ENCODE measurements at places on chromosomes 6 and 20.

DNA sequence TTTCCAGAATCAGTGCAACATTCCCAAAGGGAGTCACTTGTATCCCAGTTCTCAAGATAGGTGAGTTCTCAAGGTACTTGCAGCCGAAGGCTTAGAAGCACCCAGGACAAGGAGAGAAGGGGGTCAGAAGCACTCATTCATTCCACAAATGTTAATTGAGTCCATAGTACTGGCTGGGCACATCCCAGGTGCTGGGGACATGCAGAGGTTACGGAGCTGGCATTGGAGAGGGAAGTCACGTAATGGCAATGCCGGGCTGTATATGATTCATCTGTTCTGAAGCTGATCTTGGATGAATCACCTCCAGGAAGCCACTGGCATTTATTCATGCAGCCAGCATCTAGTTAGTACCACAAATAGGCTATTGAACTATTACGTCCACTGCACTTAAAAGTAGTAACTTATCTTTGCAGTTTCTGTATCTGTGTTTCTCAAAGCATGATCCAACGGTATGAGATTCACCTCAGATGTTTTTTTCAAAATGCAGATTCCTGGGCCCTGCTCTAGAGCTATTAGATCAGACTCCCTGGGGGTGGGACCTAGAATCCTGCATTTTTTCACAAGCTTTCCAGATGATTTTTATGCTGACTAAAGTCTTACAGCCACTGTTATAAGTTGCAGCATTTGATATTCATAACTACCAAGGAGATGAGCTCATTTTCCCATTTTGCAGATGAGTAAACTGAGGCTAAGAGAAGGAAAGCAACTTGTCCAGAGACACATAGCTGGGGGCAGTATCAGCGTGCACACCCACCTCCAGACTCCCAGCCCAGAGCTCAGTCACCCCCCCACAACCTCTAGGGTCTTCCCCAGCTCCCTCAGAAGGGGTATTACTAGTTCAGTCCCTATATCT is 44.1 kb upstream of the ID1 start:
- ATAC-seq: peak; percentile 75

GRCh38 chr6:151723152-151723551 is 84.3 kb upstream of the ESR1 start:
- ATAC-seq: no peak

GRCh38 chr20:34883087-34883688 is 6.8 kb downstream of the ACSS2 start:
- ATAC-seq: no peak

- ATAC-seq: no peak
Measured at GRCh38 chr20:19427913-19428312, 215.5 kb downstream of the SLC24A3 start.

DNA sequence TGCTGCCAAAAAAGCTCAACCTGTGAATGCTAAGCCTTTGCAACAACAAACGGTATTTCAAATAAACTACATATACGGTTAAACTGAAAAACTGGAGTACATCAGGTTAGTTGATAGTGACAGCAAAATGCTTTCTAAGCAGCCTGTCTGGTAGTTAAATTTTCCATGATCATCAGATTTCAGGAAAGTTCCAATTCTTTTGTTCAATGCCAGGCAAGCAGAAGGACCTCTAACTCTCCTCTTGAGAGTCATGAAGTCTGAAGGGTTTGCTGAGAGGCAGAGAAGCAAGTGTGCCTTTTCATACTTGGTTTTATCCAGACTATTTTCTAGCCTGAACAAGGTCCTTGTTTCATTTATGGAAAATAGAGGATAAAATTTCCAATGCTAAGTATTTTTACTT is 4.5 kb downstream of the FLRT3 start:
- peak; percentile 31 for ATAC-seq

GRCh38 chr20:11411765-11412164 is 505.9 kb upstream of the BTBD3 start:
- ATAC-seq: no peak

- ATAC-seq: peak; percentile 68
Measured at GRCh38 chr20:38117635-38118034, 47.4 kb downstream of the TGM2 start.

DNA sequence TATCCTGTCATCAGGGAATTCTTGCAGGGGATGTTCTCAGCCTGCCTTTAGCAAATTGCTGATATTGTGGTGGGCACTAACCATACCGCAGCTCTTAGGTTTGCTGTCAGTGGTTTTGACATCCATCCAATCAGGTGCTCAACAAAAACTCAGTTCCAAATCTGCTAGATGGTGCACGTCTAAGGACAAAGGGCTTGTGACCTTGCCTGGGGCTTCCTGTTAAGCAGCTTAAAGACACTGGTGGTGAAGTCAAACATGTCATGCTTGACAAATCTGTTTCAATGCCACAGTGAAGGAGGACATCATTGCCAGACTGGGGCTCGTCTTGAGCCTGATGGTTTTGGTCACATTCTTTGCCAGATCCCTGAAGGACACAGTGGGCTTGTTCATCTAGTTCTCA is 179.8 kb upstream of the NOX3 start:
- ATAC-seq: no peak

DNA sequence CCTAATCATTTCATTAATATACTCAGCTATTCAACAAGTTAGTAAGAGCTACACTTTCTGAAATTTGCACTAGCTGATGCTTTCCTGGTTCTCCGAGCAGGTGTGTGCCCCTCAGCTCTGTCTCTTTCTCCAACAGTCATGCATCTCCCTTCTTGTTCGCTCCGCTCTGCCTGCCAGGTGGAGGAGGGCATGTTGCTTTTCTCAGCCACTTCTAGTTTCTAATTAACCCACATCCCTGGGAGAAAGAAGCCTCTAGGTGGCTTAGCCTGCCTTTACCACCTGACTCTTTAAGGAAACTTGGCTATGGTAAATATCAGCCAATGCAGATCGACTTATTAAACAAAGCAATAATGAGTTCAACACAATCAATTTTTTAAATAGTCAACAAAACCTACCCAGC is 34.2 kb downstream of the LRFN2 start:
- ATAC-seq: no peak

- no peak for ATAC-seq
Measured at GRCh38 chr6:150514806-150515380, 84.8 kb upstream of the PLEKHG1 start.

GRCh38 chr6:152124429-152125074 is 317.1 kb downstream of the ESR1 start:
- ATAC-seq: peak; percentile 87

DNA sequence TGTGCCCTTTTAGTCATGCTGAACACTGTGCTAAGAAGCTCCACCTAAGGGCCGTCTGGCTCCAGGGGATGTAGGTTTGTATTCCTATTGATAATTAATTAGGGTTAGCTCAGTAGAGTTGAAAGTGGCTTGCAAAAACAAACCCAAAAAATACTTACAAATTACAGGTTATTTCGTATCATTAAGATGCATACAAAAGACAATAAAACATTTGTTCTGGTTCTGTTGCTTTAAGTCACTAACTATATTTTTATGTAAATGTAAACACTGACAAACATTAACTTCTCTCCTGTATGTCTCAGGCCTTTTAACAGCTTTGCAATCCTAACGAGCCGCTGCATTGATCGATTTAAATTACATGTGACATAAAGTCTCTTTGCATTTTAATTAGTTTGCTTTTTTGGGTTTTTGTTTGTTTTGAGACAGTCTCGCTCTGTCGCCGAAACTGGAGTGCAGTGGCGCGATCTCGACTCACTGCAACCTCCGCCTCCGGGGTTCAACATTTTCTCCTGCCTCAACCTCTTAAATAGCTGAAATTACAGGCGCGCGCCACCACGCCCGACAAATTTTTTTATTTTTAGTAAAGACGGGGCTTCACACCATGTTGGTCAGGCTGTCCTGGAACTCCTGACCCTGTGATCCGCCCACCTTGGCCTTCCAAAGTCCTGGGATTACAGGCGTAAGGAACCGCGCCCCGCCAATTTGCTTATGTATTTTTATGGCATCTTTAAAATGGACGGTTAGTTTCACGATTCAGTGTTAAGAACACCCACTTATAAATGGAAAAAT is 110.9 kb downstream of the HFE start:
- ATAC-seq: peak; percentile 3

DNA sequence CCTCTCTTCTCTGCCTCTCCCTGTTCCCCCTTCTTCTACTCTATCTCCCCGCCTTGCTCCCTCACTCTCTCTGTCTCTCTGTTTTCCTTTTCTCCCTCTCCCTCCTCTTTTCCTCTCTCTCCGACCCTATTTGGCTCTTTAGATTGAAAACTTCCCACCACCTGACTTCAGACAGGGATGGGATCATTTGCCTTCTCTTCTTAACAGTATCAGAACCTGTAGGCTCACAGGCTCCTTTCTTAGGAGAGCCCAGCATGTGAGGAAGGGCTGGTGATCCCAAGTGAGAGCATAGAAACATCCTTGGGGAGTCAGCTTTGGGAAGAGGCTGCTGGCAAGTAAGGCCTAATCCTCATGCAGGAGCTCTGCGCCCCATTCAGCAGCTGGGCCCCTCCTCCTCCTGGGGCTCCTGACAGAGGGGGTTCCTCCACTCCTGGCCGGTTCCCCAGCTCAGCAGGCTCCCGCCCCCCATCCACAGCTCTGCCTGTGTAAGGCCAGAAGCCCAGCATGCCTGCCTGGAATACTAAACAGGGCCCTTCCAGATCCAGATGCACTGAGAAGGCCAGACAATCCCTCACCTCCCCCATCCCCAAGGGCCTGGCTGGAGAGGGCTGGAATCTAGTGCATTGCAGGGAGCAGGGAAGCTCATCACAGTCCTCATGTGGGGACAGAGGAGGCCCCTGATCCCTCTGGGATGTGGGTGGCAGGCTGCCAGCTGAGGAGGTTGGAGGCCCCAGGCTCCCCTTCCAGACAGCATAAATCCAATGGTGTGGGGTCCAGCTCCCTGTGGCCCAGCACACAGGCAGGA is 93.4 kb downstream of the PTPRT start:
- no peak for ATAC-seq

- ATAC-seq: no peak
Measured at GRCh38 chr6:36791521-36792135, 47.6 kb downstream of the CPNE5 start.

DNA sequence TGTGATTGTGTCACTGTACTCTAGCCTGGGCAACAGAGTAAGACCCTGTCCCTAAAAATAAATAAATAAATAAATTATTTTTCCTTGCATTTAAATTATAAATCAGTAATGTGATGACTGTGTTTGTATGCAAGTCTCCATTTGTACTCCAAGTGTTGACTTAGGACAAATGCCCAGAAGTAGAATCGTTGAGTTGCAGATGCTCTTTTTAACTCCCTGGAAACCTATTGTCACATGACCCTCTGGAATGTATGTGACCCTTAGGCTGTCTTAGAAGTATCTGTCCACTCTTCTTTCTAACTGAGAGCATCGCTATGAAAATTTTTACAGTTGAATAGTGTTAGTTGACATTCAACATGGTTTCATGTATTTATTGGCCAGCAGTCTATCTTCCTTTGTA is 18.8 kb downstream of the OR2A4 start:
- ATAC-seq: no peak

DNA sequence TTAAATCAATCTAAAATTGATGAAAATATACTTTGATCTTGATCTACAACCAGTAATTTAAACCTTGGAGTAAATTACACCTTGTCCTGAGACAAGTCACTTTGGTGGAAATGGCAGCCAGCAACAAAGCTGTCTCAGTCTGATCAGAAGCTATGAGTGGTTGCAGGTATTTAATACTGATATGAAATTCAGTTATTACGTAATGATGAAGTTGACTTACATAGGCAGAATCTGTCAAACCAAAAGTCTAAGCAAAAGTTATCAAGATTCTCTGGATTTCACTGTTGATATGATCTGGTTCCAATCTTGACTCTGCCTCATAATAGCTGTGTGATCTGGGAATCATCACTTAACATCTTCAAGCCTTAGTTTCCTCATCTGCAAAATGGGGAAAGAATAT is 27.6 kb upstream of the GSTA5 start:
- ATAC-seq: no peak

GRCh38 chr6:143136647-143137046 is 76.0 kb downstream of the AIG1 start:
- ATAC-seq: no peak

- ATAC-seq: no peak
Measured at GRCh38 chr6:133157995-133158394, 83.2 kb upstream of the EYA4 start.

DNA sequence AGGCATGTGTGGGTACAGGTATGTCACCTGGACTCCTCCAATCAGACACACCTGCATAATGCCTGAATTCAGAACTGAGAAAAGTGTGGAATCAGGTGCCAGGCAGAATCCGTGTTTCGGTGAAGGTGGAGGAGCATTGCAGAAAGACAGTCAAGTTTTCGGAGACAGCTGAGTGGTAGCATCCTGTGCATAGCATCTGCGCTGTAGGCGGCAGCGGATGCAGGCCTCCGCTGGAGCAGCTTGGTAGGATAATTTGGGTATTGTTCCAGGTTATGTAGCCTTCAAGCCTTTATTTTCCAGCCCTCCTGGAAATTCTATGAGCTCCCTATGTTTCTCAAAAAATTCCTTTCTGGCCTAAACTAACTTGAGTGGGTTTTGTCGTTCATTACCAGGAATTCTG is 15.5 kb upstream of the ARMC2 start:
- no peak for ATAC-seq

GRCh38 chr6:134424165-134424797 is 106.4 kb upstream of the SGK1 start:
- no peak for ATAC-seq

GRCh38 chr6:169724494-169725124 is at the start of gene PHF10:
PHF10 (minus strand) TSS chr6:169724500; CDS start chr6:169723931, 569 bp downstream.
- ATAC-seq: peak; percentile 59

DNA sequence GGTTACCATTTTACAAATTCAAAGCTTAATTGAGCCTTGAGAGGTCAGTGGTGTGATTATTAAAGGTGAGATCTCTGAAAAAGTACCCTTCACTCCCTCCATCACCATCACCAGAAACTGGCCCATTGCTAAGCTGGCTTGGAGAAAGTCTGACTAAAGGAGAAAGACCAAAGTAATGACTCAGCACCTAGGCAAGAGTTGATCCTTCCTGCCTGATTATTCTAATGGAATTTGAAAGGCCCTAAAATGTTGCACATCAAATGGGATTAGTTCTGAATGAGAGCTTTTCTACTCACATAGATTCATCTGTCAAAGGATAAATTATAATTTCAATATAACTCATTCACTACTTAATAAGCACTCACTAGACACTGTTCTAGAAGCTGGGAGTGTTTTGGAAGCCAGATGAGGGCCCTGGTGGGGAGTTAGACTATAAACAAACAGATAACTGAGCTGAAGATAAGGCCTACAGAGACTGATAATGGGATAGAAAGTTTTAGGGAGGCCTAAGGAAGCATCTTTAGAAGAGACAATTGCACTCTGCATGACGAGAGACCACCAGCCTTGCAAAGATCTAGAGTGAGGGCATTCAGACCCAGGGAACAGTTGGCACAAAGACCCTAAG is 366.7 kb downstream of the SYNE1 start:
- ATAC-seq: peak; percentile 56

DNA sequence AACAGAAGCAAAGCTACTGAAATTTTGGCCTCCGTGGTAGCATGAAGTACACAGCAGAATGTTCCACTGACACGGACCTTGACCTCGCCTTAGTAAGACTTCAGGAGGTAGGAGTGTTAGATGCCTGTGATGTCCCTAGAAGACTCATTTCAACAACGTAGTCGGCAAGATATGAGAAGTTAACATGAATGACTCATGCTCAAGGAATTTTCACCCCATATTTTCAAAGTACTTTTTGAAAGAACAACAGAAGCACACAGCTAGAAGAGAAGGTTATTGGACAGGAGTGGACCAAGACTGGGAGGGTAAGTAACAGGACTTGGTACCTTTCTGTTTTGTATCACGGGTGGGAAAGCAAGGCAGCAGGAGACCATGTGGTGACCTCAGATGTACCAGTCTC is 78.0 kb downstream of the DZANK1 start:
- 0 out of 3 replicates have a peak, but pooled peaks have one; percentile 22 for ATAC-seq

Data from SK-N-SH treated with all-trans-retinoic acid at 6 μM for 48 hours (cell line).